ENCODE measurements at places on chromosomes 2 and 18.
A peak's percentile ranks its signal among the peaks of the same experiment; 100 is the strongest.

DNA sequence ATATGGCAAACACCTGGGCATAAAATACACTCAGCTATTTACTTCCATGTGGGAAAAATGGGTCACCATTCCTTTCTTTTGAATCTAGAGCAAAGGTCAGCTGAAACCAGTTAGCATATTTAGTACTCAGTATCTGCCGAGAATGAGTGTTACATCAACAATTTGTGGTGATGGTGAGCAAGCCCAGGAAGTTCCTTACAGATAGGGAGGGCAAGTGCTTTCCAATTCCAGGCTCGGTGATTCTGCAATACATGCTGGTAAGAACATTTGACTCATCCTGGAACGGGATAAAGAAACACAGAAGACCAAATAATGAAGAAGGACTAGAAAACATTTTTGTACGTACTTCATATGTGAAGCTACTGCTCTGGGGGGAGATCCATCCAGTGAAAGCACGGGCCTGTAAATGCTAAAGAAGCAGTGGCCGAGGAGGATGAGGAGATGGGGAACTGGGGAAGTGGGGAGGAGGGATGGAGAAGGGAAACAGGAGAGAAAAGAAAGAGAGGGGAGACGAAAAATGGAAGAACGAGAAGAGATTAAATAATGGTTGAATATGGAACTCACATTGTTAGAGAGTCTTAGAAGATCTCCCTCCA is 251.9 kb downstream of the TTC32 start:
- no peak for ATAC-seq

- ATAC-seq: no peak
Observed at GRCh38 chr2:75518638-75519465, 41.9 kb downstream of the EVA1A start.

DNA sequence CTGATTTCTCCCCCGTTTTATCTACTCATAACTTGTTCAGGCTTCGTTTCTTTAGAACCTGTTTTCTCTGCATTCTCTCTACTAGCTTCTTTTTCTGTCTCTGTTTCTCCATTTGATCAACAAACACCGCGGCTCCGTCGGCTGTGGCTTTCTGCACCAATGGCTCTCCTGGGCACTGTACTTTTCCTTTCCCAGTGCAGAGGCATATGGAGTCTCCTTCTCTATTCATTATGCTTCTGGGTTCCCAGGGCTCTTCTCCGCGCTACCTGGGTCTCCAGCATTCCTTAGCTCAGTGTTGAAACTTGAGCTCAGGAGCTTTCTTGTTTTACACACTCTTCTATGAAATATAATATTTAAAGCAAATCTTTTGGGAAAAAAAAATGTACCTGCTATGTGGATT is 196.6 kb upstream of the SOX11 start:
- ATAC-seq: no peak

- no peak for ATAC-seq
Observed at GRCh38 chr18:48468151-48468550, 59.0 kb upstream of the ZBTB7C start.

DNA sequence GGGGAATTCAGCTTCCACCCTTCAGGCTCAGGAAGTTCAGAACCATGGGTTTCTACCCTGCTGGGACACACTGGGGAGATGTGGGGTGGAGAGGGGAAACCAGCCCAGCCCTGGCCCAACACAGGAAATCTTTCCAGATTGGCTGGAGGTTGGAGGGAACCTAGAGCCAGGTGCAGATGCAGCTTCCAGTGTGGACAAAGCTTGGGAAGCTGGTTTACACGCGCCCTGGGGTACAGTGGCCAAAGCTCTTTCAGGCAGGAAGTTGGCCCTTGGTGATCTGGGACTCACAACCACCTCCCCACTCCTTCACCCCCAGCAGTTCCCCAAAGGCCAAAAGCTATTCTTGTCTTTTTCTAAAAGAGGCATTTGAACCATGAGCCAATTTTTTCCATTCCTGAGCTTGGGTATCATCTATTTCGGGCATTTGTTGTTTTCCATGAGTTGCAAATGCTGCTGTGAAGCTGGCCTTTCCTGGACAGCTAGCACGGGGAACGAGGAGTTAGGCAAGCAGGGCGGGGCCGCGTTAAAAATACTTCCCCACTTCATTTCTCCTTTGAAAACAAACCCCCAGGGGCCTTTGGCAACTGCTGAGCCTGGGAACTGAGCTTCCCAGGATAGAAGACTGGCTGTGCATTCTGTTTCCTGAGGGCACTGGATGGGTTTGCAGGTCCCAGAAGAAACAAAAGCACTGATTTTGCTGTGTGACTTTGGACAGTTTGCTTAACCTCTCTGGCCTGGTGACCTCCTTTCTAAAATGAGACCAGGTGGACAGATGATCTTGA is 3.1 kb upstream of the ARID5A start:
- ATAC-seq: peak; percentile 17

DNA sequence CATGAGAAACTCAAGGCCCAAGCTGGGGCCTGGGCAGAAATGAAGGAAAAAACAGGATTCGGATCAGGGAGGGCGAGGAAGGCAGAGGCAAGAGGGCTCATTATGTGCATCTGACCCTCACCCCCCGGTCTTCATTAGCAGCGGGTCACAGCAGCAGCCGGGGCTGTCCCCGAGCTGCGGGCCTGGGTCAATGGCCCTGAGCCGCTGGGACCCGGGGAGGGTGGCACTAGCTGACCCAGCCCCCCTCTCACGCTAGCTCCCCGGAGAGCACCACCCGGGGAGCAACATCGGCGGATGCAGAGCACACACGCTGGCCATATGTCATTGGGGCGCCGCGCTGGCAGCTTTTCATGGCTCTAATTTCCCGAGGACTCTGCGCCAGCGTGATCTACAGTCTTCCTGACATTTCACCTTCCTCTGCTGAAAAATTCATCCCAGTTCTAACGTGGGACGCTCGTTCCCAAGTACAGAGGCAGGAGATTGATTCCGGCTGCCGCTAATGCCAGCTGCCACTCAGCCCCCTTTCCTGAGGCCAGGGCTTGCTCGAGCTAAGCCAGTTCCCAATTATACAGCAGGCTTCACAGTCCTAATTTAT is 63.7 kb downstream of the EIPR1 start:
- peak; percentile 40 for ATAC-seq

DNA sequence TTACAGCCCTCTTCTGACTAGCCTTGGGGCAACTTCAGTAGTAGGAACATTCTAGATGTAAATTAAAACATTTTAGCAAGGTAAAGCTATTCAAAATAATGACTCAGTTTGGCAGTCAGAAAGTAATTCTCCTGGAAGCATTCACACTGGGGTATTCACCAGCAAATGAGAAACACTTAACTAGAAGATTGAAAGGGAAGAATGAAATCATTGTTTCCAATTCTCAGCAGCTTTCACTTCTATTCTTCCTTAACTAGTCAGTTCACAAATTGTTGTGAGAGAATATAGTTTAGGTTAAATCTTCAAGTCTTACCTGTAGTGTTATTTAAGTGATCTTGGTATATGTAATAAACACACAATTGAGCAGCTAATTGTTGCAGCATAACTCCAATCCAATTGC is 1135.6 kb upstream of the FAM98A start:
- no peak for ATAC-seq

- no peak for ATAC-seq
Observed at GRCh38 chr18:37712776-37713175, 147.2 kb upstream of the CELF4 start.

DNA sequence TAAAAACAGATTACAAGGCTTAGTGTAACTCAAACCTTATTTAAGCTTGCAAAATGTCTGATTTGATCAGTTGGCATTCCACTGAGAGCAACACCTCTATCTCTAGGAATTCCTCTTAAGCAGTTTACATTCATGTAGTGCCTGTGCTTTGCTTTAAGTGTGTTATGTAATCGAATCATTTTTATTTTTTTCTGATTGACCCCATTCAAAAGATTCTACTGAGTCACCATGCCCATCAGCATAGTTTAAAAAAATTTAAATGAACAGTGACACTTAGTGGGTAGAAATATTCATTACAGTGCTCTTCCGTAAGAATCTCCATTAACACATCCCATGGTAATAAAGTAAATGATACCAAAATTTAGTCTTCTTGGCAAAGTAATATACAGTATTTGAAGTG is 67.8 kb upstream of the SLC4A10 start:
- ATAC-seq: peak; percentile 59

DNA sequence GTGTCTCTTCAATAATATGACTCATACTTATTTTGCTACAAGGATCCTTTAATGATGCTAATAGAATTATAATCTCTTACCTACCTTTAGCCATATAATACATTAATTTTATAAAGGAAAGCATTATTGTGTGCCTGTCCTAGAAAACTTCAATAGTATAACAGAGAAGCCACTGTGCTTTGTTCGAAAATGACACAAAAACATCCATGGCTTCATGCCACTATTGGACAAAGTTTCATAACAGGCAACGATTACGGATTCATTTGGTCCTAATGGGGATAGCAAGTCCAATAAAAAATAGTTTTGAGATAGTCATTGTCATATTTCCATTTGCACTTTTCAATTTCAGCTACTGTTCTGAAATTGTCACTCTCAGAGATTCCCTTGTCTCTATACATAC is 52.5 kb upstream of the CCDC150 start:
- ATAC-seq: no peak

- ATAC-seq: no peak
Observed at GRCh38 chr2:40105593-40105992, 326.5 kb upstream of the THUMPD2 start.

GRCh38 chr2:161128885-161129284 is 31.3 kb upstream of the TANK start:
- ATAC-seq: no peak

- ATAC-seq: no peak
Observed at GRCh38 chr18:59038295-59039039, 101.2 kb upstream of the SEC11C start.

DNA sequence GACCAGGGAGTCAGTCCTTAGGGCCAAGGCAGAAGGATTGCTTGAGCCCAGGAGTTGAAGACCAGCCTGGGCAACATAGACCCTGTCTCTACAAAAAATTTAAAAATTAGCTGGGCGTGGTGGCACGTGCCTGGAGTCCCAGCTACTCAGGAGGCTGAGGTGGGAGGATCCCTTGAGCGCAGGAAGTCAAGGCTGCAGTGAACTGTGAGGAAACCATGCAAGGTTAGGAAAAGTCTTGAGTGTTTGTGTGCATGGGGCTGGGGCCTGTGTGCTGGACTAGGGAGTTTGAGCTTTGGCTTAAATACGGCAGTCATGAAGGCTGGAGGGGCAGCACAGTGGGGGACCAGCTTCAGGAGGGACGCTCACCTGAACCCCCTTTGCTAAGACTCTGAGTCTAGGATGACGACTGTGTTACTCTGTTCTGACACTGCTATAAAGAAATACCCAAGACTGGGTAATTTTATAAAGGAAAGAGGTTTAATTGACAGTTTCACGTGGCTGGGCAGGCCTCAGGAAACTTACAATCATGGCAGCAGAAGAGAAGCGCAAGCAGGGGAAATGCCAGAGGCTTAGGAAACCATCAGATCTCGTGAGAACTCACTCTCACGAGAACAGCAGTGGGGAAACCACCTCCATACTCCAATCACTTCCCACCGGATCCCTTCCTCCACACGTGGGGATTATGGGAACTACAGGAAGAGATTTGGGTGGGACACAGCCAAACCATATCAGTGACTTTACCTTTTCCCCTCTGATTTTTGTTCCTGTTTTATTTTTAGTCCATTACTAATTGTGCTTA is 39.4 kb downstream of the GORASP2 start:
- no peak for ATAC-seq

DNA sequence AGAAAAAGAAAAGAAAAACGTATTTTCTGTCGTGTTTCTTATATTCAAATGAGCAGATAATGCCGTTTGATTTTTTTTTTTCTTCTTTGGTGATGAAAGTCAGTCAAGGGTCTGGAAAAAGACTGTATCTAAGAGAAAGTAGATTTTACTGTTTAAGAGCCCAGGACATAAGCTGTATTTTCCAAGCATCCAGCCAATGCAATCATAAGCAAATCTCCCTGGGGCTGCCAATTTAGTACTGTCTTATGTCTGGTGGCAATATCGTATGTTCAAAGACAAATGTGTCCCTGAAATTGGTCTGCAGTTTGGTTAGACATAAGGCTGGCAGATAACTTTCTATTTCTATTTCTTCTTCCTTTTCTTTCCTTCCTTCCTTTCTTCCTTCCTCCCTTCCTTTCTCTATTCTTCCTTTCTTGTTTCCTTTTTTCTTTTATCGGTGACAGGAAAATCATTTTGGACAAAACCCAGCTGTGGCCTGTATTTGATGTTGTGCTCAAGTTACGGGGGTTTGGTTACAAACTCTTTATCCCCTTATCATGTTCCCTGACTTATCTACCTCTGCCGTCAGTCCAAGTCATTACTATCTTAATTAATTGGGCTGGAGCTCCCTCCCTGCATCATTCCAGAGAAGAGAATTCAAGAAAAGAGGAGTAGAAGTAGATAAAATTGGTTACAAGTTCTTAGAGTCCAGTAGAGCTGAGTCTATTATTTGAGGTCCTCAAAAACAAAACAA is 683.4 kb upstream of the FSHR start:
- no peak for ATAC-seq

DNA sequence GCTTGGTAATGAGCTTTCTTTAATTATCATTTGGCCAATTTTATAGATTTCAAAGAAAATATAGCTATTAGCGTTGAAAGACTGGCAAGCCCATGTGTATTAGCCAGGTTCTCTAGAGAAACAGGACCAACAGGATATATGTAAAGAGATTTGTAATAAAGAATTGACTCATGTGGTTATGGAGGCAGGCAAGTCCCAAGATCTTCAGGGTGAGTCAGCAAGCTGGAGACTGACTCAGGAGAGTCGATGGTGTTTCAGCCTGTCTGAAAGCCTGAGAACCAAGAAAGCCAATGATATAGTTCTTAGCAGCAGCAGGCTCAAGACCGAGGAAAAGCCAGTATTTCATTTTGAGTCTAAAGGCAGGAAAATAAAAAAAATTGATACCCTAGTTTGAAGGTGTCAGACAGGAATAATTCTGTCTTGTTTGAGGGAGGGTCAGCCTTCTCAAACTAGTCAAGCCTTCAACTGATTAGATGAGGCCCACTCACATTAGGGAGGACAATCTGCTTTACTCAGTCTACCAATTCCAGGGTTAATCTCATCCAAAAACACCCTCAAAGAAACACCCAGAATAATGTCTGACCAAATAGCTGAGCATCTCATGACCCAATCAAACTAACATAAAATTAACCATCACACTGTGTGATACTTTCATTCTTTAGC is 78.3 kb upstream of the CRIM1 start:
- peak; percentile 56 for ATAC-seq

DNA sequence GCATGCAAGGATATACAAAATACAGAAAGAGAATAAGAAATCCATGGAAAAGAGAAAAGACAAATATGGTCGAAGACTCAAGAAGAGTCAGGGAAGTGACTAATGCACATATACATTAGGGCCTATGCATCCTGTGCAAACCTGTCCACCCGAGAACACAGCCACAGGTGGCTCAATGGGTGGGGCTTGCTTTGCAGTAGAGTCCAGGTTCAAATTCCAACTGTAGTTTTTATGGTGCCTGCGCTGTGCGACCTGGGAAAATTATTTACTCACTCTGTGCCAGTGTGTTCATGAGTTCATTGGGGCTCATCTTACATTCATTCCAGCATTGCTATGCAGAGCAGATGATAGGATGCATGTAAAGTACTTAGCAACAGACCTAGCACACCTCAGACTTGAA is 244.7 kb downstream of the CTNNA2 start:
- ATAC-seq: no peak

- no peak for ATAC-seq
Observed at GRCh38 chr2:45748239-45748638, 96.8 kb downstream of the PRKCE start.

- peak; percentile 43 for ATAC-seq
Observed at GRCh38 chr2:235000426-235001236, 48.8 kb downstream of the SH3BP4 start.
